ENCODE measurements at places on chromosomes 3 and 15. TPM values are rescaled to one million over a fixed set of nuclear protein-coding genes. Genes with fewer than 3 reads are reported as not detected.
A peak's percentile ranks its signal among the peaks of the same experiment; 100 is the strongest.

The DLEC1 gene
- 0.52 TPM for total RNA-seq

The KLHL40 gene
- total RNA-seq, result not detected

The UBA3 gene
- total RNA-seq, result 32.9 TPM

The TAGLN3 gene
- 0.28 TPM for total RNA-seq

DNA sequence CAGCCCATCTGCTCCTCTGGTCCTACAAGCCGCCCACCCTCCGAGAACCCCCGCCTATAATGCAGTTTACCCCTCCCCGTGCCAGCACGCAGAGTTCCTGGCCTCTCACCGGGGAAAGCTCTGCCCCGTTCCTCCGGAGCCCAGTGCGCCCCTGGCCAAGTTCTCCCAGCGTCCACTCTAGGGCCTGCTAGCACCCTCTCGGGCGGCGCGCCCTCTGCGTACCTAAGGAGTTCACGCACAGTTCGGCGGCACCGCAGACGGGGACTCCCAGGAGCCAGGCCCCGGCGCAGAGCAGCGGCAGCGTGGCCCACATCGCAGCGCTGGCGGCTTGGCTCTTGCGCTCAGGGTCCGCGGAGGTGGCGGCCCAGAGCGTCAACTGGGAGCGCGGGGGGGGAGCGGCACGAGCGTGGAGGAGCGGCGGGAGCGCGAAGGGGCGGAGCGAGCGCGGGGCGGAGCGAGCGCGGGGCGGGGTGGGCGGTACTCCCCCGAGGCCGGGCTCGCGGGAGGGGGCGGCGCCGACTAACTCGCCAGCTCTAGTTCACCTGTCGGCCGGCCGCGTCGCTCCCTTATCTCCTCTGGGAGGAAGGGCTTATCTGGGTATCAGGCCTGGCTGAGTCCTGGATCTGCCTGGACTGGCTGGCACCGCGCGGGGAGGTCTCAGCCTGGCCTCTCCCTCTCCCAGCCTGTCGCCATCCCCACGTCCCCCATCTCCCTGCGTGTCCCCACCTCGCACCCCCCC, at the start of gene CTSH:
CTSH (minus strand) TSS at position 378 of the 739 bp plus-strand sequence; CDS start at position 313, 65 bp downstream.
- peak; percentile 86 for DNase-seq

GRCh38 chr3:52434491-52435115, 10.3 kb downstream of the SEMA3G start:
- no peak for DNase-seq

GRCh38 chr3:125433611-125434041, 58.5 kb upstream of the ZNF148 start:
- DNase-seq, result no peak

DNA sequence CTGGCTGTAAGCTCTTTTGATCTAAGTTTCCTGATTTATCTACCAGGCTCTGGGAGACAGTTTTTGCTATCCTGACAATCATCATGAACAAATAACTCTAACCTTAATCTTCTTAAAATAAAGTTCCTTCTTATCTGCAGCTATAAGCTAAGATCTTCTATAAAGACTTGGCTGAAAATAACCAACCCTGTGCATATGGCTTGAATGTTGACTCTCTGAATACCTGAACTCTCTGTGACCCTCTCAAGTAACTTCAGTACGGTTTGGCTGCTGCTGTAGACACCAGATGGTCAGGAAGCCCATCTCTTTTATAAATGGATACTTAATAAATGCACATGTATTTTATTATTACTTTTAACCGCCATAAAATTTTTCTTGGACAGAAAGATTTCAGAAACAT, 412.4 kb upstream of the CBLB start:
- no peak for DNase-seq

GRCh38 chr3:55879901-55880331, 392.8 kb upstream of the WNT5A start:
- no peak for DNase-seq

DNA sequence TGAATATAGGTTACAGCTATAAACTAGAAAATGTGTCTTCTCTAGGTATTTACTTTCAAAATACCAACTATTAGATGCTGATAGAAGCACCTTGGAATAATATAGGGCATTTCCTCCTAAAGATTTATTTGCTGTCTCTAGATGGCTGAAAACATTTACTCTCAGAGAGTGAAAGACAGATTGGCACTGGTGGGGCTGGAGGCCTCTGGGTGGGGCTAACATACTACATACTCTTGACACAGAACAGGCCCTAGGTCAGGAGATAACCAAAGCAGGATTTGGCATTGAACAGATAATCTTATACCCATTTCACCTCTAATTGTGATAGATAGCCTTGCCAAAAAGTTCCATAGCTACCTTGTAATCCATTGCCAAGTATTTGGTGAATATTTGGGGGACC, 253.3 kb upstream of the TBC1D5 start:
- no peak for DNase-seq

GRCh38 chr15:89783111-89783860, 7.2 kb downstream of the MESP2 start:
- DNase-seq, result peak; percentile 84
